ENCODE measurements at places on chromosomes 7 and 10. TPM values are rescaled to one million over a fixed set of nuclear protein-coding genes. Genes with fewer than 3 reads are reported as not detected.

The PAPSS2 gene
- 2.4 TPM for total RNA-seq

The MACROH2A2 gene
- 160 TPM for total RNA-seq

The HOXA10 gene
- total RNA-seq = not detected

The GAD2 gene
- total RNA-seq = not detected

The AGR3 gene
- not detected for total RNA-seq

The FBXO24 gene
- 0.78 TPM for total RNA-seq

The CH25H gene
- not detected for total RNA-seq

The ASIC3 gene
- 9.8 TPM for total RNA-seq

The NPY gene
- 1.5 TPM for total RNA-seq

The FASTK gene
- 175 TPM for total RNA-seq

The SMKR1 gene
- total RNA-seq = not detected

The DLX5 gene
- total RNA-seq = not detected

The BAIAP2L1 gene
- total RNA-seq = 11.6 TPM

All from cardiac muscle cell (in vitro differentiated cells and primary cell).